ENCODE measurements at places on chromosomes 12 and 14.
A peak's percentile ranks its signal among the peaks of the same experiment; 100 is the strongest.

DNA sequence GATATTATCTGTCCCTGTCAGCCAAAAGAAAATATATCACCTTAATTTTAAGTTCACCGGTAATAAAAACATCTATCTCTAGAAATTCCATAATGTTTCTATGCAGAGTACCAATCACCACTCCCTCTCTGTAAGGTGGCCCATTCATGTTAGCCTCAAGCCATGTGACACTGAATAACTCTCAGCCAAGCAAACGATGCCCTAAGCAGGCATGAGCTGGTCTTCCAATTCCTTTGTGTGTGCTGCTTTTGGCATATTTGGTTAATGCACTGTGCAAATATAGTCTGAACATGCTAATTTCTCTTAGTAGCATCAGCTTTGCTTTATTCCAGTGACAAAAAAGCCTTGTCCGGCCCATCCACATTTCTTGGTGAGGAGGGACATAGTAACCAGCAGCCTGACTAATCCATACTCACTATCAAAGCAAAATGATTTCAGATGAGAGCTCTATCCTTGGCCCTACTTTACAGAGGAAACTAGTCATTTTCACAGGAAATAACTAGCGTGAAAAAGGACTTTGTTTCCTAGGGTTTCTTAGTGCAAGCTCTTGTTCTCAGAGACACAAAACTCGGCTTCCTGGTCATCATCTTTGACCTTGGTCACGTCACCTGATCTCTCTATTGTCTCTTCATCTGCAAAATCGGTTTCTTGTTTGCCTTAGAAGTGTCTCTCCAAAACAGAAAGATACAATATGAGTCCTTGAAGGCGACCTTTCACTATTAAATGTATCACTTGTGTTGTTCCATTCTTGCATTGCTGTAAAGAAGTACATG lies 59.2 kb upstream of the RTRAF start:
- DNase-seq, result no peak

DNA sequence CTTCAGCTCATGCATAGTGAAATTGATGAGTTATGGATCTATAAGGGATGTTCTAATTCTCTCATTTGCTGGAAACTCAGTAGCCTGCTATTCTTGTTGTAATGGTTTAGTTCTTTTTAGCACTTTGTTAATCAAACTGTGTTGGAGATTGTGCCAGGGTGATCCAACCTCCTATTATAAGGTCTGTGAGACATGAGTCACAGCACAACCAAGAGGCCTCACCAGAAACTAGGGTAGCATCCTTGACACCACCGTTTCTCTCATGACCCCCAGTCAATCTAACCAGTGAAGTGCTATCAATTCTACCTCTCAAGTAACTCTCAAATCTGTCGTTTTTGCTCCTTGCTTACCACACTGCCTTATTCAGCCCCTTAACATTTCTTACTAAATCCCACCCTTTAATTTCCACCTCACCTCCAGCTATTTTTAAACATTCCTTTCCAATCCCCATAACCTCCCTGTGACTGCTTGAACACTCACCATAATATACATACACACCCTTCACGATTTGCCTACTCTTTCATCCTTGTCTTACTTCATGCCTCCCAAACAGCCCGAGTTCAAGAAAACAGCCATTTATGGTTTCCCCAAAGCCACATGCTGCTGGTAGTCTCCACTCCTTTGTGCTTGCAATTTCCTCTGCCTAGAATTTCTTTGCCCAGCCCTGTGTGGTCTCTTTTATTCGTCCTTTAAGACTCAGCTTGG lies 53.9 kb upstream of the NUDT4 start:
- DNase-seq, result no peak

GRCh38 chr14:23110579-23111365 lies 6.0 kb upstream of the CIROP start:
- no peak for DNase-seq

- DNase-seq, result no peak
Observed at GRCh38 chr14:104085032-104085888, at the start of gene ASPG. ASPG (plus strand) TSS chr14:104085700; CDS start chr14:104085771, 71 bp downstream.

- no peak for DNase-seq
Observed at GRCh38 chr12:78156751-78157150, 326.1 kb downstream of the NAV3 start.

DNA sequence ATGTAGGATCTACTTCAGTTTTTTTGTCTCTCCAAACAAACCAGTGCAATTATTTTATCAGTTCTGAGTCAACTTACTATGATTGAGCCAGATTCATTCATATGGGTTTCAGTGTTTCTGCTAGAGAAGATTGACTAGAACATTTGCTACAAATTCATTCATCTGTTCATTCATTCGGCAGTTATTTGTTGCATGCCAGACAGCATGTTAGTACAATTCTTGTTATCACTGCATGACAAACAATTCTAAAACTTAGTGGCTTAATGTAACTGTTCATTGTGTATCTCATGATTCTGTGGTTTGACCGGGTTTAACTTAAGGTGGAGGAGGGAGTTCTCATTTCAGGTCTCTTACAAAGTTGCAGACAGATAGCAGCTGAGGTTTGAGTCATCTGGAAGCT lies 52.3 kb downstream of the POLR3B start:
- no peak for DNase-seq

GRCh38 chr12:13211859-13212664 lies 15.5 kb downstream of the EMP1 start:
- peak; percentile 37 for DNase-seq

- no peak for DNase-seq
Observed at GRCh38 chr14:54349713-54350112, 47.1 kb upstream of the CDKN3 start.

GRCh38 chr12:108349278-108349688 lies 10.2 kb upstream of the CMKLR1 start:
- DNase-seq, result no peak

Measured in stimulated activated CD4-positive, alpha-beta T cell treated with anti-CD3 and anti-CD28 coated beads, Interleukin-1b, Interleukin-23, amount 100 ng/mL, for 1 hour (primary cell).